ENCODE measurements at places on chromosomes 6 and 20.

- no peak for DNase-seq
Measured at GRCh38 chr20:36881331-36881730, 5.4 kb downstream of the TLDC2 start.

GRCh38 chr6:89118931-89119330 lies 1.1 kb upstream of the SRSF12 start:
- no peak for DNase-seq

DNA sequence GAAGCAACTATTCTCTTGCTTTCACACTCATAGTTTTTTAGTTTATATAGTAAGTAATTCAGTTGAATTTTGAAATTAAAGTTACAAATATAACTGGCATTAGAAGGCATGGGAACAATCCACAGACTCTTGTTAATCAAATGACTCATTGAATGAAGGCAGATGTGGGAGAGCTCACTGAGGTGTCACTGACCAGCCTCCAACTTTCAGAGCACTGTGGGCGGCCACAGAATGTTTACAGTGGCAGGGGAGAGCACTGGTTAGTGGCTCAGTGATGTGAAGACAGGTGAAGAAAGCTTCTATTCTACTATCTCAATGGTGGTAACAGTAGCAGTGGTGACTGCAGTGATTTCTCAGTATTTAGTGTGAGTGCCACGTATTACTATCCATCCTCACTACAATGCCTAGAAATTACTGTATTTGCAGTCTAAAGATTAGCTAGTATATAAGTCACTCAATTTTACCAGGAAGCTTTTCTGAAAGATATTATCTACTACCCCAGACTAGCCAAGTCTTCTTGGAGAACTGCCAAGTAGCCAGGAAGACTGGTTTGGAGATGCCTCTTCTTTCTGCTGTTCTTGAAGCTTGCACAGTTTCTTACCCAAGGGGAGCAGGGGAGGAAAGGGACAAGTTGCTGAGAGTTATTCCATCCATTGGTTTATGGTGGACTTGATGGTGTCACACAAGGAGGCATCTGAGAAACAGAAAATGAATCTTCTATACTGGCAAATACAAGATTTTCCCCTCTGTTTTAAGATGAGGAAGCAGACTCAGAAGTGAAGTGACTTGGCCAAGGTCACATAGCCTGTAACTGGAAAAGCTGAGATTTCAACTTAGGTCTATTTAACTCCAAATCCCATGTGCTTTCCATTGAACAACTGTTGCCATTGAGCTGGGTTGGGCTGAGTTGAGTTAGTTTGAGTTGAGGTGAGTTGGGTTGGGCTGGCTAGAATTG lies 231.2 kb downstream of the ANKRD60 start:
- no peak for DNase-seq

DNA sequence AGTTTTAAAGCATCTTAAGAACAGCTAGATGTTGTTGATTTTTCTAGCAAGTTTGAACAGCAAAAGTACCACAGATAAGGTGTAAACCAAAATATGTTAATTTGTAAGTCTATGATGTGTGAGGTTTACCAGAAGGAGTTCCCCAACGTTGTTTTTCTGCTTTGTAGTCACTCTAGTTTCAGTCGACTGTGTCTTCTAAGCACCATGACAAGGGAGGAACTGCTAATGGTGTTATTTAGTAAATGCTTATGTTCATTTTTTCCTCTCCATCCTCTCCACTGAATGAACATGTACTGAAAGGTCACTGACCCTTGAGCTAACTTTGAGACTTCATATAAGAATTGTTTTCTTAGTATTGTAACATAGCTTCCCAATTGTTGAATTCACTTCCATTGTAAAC lies 3.0 kb downstream of the ENPP3 start:
- DNase-seq = no peak

DNA sequence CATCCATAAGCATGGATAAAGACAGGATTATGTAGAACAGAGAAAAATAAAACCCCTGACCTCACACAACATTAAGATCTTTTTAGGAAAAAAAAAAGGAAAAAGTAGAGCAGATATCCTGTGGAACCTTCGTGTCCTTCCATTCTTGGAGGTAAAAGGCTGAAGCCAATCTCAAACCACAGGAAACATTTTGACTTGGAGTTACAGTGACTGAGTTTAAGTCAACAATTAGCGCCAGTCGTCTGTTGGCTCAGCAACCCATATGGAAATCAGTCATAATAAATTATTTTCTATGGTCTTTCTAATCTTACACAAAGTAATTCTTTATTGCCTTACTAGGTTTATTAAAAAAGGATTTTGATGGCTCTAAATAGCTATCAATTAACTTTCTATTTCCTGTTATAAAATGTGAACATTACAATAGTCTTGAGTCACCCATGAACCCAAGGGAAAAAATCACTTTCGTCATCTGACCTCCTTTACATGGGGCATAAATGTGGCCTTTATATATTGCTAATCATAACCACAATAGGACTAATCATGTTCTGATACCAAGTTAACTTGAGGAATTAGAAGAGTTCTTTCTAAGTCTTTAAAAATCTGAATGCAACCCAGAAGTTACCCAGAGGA lies 592.9 kb downstream of the TFAP2B start:
- DNase-seq = no peak

GRCh38 chr6:165829376-165829775 lies 166.3 kb upstream of the PDE10A start:
- no peak for DNase-seq

- no peak for DNase-seq
Measured at GRCh38 chr6:16657768-16658167, 103.5 kb downstream of the ATXN1 start.

GRCh38 chr20:56925831-56926170 lies 296.7 kb downstream of the TFAP2C start:
- DNase-seq = no peak

DNA sequence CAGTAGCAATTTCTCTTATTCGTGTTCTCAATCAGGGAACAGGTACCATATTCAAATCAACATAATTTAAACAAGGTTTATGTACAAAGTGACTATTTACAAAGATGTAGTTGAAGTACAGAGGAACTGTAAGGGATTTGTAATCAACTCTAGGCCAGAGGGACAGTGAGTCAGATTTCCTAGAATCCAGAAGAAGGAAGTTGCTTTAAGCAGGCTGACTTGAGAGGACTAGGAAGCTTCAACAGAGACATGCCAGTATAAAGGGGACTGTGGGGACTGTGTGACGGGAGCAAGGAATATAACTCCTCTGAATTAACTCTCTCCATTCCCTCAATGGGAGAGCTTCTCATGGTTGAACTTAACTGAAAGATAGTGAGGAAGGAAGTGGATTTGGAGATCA lies 427.4 kb upstream of the JAG1 start:
- no peak for DNase-seq

All from stimulated activated CD8-positive, alpha-beta memory T cell treated with anti-CD3 and anti-CD28 coated beads, Interleukin-4, amount 100 ng/mL, for 24 hours (primary cell).